ENCODE measurements at places on chromosomes 11 and 22. TPM values are rescaled to one million over a fixed set of nuclear protein-coding genes. Genes with fewer than 3 reads are reported as not detected.

DNA sequence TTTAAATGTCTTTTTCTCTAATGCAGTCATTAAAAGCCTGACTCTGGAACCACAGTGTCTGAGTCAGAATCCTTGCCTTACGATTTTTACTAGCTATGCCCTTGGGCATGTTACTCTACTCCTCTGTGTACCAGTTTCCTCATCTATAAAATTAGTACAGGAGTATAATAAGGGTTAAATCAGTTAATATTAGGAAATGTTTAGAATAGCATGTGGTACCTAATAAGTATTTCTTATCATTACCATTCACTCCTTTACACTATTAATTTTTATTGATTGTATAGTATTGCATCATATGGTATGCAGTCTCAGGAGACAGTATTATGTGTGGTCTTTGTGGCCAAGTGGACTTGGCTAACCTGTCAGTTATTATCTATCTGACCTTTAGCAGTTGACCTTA lies 68.2 kb downstream of the METTL15 start:
- H3K4me3 ChIP-seq = no peak overlapping the region
- H3K36me3 ChIP-seq = no peaks in the 10 kb centered on the region
- H3K27me3 ChIP-seq = no peaks in the 10 kb centered on the region
- no peak overlapping the region for H3K27ac ChIP-seq
- DNase-seq = no peak

The MYRF gene
- 139 TPM for total RNA-seq

The ZNF408 gene
- total RNA-seq = 14.8 TPM

GRCh38 chr11:66176650-66177049 lies 91.8 kb upstream of the RAB1B start:
- no peaks in the 10 kb centered on the region for H3K27me3 ChIP-seq
- no peak overlapping the region for H3K27ac ChIP-seq
- DNase-seq = no peak
- no peak overlapping the region for H3K4me3 ChIP-seq

The UEVLD gene
- total RNA-seq = 23.1 TPM

Measured in Calu3 (cell line).